ENCODE measurements at places on chromosomes 5 and 9.

DNA sequence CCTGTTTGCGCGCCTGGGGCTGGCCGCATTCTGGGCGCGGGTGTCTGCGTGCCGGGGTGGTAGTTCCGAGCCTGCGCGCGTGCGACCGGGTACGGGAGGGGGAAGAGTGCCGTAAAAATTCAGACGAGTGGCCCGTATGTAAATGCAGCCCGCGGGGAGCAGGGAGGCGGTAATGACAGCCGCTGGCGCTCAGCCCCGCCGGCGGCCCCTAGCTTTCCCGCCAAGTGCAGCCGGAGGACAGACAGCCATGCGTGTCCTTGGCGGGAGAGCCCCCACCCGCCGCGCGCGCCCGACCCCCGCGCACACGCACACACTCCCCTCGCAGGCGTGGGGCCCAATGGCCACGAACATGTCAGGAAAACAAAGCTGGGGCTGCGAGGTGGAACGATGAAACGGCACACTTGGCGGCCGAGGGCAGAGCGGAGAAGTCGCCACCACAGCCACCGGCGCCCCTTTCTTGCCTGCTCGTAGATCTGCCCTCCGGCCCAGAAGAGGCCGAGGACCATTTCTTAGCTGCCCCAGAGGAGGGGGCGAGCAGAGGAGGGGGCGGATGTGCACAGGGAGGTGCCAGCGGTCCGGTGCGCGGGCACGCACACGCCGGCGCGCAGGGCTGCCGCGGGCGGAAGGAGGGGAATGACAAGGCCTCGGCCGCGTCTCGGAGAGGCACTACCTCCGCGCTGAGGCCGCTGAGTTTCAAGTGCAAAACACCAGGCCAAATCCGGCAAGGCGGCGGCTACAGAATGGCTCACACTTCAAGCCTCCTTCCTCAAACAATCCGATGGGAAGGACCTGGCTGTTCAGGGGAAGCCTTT is 208.4 kb downstream of the MEF2C start:
- DNase-seq, result no peak

DNA sequence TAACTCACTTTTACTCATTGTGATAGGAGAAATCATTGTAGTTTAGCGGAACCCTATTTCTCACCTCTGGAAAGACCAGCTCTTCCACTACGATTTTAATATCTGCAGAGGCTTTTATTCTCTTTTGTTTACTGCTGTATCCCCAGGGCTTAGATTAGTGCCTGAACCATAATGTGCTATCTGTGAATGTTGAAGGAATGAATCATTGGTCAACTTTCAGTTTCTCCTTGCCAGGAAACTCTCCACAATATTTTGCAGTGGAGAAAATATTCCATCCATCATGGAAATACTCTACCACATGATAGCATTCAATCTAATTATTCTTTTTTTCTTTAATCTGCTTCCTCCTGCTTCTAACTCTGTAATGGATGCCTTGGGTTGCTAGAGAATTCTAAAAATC is 263.5 kb upstream of the PTPRD start:
- no peak for DNase-seq

DNA sequence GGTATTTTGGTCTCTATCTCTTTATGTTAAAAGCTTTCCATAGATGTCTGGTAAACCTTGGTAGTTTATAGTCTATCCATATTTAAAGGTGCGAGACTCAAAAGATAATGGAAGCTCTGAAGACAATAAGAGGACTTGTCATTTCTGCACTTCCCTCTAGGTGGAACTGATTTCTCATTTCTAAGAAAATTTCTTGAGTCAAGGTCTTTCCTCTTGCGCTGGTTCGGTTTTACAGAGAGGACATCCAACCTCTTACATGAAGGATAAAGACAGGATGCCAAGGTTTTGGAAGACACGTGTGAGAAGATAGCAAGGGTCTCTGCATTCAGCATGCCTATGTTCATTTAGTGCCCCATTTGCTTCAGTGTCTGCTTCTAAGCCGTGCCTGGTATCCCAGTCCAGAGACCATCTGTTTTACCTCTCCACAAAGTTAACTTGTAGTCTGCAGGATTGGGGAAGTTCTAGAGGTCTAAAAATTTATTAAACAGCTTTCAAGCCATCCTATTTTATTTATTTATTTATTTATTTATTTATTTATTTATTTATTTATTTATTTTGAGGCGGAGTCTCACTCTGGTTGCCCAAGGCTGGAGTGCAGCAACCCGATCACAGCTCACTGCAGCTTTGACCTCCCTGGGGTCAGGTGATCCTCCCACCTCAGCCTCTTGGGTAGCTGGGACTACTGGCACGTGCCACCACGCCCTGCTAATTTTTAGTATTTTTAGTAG is 41.6 kb downstream of the KIAA1191 start:
- no peak for DNase-seq

GRCh38 chr9:2281803-2282185 is 266.6 kb downstream of the SMARCA2 start:
- DNase-seq, result no peak

DNA sequence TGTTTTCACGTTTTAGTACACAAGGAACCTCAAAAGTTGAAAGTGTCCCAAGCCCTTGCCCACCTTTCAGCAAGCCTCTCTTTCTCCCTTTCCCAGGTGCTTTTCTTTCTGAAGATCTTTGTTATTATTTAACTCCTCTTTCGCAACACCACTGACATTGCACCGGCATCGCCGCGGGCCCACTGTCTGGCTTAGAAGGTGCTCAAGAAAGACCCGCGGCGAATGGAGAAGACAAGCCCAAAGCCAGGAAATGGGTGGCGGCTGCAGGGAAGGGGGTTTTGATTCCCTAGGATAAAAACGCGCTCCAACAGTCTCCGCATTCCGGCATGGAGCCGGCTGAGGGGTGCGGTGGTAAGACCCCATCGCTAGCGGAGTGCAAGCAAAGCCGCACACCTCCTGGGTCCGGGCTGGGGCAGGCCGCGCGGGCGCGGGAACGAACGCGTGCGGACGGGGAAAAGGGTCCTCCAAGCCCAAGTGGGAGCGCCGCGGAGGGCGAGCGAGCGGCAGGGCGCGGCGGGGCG is 404 bp upstream of the AFAP1L1 start:
- DNase-seq, result no peak

DNA sequence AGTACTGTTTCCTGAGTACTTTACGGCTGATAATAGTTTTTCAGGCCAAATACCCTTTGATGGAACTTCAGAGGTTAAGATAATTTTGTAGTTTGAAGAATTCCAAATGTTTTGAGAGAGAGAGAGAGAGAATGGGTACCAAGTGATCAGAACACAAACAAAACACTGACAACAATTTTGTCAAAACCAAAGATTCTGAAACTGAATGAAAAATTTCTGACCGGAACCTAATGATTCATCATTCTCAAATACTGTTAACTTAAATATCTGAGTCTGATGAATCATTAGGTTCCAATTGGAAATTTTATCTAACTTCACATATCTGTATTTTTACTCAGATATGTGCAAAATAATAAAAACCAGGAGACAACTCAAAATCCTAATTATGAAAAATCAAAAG is 4.0 kb downstream of the LMBRD2 start:
- no peak for DNase-seq

- DNase-seq, result no peak
Measured at GRCh38 chr9:101126556-101126955, 98.0 kb downstream of the PLPPR1 start.

DNA sequence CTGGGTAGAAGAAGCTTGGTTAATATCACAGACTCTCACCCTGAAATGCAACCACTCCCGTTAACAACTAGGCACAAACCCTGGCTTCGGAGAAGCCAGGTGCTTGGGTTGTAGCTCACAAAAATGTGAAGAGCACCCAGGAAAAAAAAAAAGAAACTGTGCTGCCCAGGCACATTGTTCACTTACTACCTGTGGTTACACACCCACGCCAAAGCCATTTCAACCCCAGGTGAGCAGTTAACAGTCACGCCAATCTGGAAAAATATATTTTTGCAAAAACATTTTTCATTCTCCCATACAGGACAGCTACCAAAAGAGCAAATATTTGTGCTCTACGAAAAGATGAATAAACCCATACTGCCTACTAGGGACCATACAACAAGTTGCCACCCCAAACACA is 49.2 kb downstream of the SIL1 start:
- DNase-seq, result no peak

GRCh38 chr9:126354887-126355770 is 28.5 kb downstream of the MVB12B start:
- DNase-seq, result no peak

DNA sequence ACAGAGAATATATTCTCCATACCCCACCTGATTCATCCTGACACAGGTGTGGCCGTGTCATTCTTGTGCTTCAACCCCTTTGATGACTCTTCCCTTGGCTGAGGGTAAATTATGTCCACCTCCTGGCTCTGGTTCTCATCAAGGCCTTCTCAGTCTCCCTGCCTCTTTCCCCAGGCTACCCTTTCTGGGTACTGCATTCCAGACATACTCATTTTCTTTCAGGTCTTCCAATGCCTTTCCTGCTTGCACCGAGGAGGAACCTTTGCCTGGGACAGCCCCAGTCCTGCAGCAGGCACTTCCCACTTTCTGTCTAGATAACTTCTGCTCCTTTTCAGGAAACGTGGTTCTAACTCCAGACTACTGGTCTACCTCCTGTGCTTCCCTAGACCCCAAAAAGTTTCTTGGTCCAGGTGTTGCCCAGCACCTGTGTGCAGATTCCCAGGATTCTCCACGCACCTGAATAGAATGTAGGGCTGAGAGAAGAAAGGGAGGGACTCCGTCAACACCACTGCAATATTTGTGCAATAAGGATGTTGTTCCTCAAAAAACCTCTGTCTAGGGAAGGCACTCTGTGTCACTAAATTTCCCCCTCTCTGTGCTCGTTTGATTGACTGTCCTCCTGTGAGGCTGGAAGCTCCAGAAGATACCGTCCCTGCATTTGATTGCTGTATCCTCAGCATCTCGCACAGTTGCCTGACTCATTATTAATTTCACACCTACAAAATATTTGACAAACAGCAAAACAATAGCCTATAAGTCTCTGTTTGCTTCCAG is 255.4 kb upstream of the NFIL3 start:
- DNase-seq, result no peak

GRCh38 chr5:171311322-171312077 is 2.5 kb downstream of the TLX3 start:
- no peak for DNase-seq

- no peak for DNase-seq
Measured at GRCh38 chr5:149580808-149581191, 498 bp upstream of the ARHGEF37 start.

DNA sequence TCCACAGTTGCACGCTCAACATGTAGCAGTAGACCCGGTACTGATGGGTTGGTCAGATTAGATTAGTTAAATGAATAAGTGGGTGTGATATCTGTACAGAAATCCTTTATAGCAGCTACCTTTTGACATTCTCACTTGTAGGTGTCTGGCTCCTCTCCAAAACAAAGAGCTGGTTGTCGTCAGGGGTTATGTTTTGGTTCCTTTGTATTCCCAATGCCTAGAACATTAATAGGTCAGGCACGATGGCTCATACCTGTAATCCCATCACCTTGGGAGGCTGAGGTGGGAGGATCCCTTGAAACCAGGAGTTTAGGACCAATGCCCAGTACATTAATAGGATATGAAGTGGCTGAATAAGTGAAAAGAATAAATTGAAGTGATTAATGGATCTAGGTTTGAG is 182.1 kb downstream of the SNCAIP start:
- DNase-seq, result no peak

DNA sequence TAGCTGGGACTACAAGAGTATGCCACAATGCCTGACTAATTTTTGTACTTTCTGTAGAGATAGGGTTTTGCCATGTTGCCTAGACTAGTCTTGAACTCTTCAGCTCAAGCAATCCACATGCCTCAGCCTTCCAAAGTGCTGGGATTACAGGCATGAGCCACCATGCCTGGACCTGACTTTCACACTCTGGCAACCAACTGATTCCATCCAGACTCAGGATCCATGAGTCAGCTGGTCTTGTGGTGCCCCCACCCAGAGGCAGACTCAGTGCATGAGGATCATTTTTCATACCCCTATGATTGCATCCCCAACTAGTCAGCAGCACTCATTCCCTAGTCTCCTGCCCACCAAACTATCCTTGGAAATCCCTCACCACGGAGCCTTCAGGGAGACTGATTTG is 375.9 kb downstream of the ANXA1 start:
- DNase-seq, result no peak

- DNase-seq, result no peak
Measured at GRCh38 chr5:175343308-175343707, 100.7 kb downstream of the DRD1 start.

DNA sequence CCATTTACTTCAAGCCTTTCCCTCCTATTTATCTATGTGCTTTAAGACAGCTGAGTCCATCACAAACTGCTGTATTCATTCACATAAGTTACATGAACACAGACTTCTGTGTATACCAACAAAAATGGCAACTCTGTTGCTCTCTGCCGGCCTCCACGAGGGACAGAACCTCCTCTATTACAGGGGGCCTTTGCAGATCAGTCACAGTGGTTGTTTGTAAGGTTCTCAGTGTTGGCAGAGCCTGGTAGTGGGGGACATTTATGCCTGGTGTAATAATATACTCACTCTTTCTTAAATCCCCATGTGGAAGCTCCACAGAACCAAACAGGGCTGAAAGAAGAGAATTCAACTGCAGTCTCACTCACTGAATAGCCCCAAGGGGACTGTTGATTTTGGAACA is 76.5 kb downstream of the SLC1A1 start:
- DNase-seq, result no peak

DNA sequence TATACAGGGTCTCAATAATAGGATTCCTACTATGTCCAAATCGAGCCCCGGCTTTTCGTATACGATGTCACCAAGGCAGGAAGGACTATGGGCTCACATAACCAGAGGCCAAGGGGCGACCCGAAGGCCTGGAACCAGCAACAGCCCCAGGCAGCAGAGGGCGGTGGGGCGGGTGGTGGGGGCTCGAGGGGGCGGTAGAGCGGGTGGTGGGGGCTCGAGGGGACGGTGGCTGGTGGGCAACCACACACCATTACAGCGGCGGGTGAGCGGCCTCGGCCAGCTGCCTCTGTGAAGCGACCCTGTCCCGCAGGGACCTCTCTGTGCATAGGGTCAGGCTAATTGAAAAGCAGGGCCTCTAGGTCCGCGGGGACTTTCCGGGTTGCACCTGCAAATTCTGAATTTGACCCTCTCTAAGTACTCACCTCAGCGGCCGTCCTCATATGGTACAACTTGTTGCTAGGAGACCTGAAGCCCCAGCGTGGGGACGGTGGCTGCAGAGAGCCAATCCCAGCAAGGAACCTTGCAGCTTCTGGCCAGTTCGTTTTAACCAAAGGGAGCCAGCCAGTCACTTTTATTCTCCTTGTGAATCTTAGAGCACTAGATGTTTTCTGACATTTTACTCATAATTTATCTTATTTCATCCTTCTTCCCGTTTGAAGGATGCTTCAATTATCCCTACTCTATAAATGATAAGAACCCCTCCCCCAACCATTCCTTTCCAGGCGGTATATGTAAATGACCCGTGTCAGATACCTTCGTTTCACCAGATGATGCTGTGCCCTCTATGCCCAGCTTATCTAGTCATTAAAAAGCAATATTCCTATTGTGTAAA is at the start of gene NME5:
Gene NME5 (minus strand): TSS at position 480 of the 832 bp plus-strand sequence. CDS start 648 bp downstream, outside the sequence.
- no peak for DNase-seq

- no peak for DNase-seq
Measured at GRCh38 chr5:106288979-106289378, 1381.8 kb downstream of the EFNA5 start.

- no peak for DNase-seq
Measured at GRCh38 chr5:127060470-127060985, 12.8 kb downstream of the C5orf63 start.
